NCI-H1436 (cell line): ENCODE measurements at places on chromosomes 6 and 20.

- no peak for DNase-seq
These were observed 204.7 kb downstream of the ANKRD60 start for GRCh38 chr20:58023781-58024180.

DNA sequence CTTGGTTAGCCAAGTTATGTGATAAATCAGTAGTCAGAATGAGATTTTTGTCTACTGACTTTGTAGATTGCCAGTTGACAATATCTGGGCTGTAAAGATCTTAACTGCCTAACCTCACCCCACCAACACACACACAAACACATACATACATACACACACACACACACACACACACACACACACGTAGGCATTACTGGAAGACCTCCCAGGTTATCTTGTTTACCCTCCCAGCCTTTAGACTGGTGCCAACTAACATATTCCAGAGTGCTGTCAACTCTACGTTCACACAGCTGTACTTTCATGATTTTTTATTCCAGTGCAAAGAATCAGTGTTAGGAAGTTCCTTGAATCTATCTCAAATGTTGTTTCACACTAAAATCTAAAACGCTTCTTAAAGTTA lies 38.9 kb downstream of the BMP5 start:
- DNase-seq: no peak

- no peak for DNase-seq
These were observed 153.3 kb downstream of the SCML4 start for GRCh38 chr6:107670792-107671199.

DNA sequence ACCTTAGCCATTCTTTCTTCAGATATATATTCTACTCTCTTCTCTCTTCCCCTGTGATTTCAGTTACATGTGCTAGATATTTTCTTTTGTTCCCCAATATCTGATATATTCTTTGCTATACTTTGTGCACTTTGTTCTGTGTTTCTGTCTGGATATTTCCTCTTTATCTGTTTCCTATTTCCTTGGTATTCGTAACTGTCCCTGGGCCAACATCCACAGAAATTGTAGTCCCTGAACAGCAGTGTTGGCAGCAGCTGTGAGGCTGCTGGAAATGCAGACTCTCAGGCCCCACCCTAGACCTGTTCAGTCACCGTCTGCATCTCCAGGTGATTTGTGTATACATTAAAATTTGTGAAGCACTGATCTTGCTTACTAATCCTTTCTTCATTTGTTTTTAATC lies 522.9 kb upstream of the SOX4 start:
- no peak for DNase-seq

DNA sequence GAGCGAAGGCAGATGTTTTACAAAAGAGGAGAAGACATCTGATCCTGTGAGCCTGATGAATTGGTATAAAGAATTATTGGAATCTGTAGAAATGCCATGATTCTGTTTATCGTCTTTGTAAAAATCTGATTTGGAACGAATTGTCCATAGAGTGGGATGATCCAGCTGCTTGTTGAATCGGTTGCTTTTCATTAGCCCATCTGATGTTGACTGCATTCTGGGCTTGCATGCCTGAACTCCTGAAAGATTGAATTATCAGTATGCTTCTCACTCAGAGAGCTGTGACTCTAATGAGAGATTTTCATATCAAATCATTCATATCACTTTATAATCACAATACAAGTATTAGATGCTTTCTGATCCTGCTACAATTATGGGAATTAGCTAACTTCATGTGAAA lies 100.6 kb downstream of the KLHL32 start:
- DNase-seq: no peak

DNA sequence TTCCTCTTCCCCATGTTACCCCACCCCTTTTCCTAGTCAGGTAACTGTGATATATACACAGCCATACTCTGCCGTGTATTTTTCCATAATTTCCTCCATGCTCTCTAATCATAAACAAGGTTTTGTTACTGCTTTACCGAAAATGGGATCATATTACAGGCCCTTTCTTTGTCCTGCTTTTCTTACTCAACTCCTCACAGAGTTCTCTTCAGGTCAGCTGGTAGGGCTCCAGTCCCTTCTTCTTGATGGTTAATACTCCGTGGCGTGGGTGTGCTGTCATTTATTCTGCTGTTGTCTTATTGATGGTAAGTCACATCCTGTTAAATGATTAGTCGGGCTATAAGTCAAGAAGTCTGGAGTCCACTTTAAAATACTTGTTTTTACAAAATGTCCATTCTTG lies 24.9 kb upstream of the PI16 start:
- no peak for DNase-seq

GRCh38 chr6:39192736-39193135 lies 36.5 kb downstream of the KCNK5 start:
- no peak for DNase-seq

GRCh38 chr6:1287103-1287591 lies 24.8 kb upstream of the FOXQ1 start:
- DNase-seq: no peak

- peak; percentile 11 for DNase-seq
These were observed 20.6 kb upstream of the SGK2 start for GRCh38 chr20:43537921-43538877.

- no peak for DNase-seq
These were observed 28.3 kb downstream of the PHACTR3 start for GRCh38 chr20:59632541-59633113.

DNA sequence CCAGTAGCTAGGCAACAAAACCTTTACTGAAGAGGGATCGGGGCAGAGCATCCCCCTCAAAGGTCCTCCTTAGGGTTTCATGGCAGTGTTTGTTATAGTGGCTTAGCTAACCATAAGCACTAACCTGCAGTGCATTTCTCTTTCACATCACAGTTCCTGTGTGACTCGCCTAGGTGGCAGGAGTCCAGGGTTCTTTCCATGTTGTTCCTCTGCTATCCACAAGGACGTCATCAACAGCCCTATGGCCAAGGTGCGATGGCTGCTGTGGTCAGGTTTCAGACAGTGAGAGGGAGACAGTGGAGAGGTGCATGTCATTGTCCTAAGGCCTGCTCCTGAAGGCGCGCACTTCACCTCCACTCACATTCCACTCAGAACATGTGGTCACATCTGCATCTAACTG lies 38.8 kb upstream of the FOXA2 start:
- DNase-seq: no peak

DNA sequence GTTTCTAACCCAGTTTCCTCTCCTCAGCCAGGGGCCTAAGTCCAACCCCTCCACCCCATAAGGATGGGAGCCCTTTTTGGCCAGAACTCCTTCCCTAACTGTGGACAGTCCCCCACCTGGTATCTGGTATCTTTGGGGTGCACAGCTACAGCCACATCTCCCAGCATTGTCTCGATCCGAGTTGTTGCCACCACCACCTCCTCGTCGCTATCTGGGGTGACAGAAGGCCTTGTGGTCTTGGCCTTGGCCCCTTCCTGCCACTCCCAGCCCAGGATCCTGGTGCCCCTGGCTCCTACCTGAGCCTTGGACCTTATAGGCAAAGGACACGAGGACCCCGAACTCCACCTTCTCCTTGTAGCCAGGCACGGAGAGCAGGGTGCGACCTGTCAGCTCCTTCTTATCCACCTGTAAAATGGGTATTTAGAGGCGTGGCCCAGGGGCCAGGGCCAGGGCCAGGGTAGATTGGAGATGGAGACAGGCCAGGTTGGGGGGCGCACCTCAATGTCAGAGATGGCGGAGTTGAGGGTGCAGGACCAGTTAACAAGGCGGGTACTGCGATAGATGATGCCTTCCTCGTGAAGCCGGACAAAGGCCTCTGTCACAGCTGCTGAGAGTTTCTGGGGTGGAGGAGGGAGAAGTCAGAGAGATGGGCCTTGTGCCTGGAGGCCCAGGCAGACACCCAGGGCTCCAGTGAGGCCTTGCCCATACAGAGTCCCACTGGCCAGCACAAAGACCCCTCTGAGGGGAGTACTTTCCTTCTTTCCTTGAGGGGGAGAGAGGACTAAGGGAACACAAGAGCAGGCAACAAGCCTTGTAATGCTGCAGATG lies 7.2 kb upstream of the VWA7 start:
- no peak for DNase-seq

GRCh38 chr6:118574051-118574865 lies 26.2 kb downstream of the PLN start:
- DNase-seq: no peak

- DNase-seq: no peak
These were observed 54.7 kb downstream of the CHMP4B start for GRCh38 chr20:33865761-33866370.

DNA sequence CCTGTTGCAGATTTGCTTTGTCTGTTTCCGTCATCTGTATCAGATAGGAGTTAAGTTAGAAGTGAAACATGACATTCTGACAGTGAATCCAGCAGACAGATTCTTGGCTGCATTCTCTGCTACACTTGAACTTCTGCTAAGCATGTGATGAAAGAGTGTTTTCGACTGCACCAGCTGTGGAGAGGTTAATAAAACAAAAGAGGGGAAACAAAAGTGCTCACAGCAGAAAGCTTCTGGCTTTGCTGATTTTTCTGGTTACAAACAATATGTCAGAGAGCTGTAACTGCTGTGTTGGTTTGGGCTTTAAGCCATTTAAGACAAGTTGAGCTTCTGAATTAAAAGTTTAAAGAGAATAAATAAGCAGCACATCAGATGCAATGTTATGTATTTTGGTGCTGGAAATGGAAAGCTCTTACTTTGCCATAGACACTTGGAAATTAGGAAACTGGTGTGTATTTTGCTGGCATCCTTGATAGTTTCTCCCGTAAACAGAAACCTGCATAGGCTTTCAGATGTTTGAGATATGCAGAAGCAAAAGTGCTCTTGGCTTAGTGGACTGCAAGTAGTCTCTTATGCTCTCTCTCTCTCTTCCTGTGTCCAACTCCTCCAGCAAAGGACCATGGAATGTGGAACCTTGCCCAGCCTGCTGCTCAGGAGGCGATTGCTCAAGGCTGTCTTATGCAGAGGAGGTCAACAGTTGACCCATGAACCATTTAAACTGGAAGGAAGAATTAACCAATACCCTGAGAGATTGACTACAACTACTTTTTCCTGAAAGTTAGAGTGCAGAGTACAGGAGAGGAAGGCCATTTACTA lies 104.9 kb downstream of the RPS12 start:
- DNase-seq: no peak

DNA sequence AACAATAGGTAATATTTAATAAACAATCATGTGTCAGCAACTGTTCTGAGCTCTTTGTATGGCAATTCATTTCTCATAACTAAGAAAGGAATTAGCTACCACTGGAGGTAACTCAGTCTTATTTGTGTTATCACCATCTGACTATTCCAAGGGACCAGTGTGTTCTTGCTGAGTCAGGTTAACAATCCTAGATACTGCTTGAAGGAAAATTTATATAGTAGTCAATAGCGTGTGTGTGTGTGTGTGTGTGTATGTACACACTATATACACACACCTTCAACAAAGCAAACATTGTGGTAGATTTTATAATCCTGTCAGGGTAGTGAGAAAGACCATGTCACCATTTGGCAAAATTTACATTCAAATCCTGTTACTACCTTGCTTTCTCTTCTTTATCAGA lies 45.8 kb upstream of the SMIM8 start:
- DNase-seq: no peak

DNA sequence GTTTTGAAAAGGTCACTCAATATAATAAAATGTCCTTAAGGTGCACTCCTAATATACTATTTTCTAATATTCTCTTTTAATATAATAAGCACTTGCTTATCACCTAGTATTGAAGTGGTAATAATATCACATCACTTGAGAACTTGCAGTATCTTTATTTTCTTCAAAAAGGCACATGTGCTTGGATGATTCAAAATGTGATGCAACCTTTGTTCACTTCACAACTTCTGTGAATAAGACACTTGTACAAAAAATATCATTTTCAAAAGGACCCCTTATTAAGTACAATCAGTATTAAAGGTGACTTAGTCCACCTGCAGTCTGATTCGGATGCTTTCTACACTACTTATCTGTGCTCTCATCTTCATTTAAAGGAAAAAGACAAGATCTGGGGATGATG lies 3.4 kb downstream of the PRELID3B start:
- DNase-seq: no peak

- peak; percentile 74 for DNase-seq
These were observed 126.8 kb downstream of the ALDH8A1 start for GRCh38 chr6:134822920-134823709.

DNA sequence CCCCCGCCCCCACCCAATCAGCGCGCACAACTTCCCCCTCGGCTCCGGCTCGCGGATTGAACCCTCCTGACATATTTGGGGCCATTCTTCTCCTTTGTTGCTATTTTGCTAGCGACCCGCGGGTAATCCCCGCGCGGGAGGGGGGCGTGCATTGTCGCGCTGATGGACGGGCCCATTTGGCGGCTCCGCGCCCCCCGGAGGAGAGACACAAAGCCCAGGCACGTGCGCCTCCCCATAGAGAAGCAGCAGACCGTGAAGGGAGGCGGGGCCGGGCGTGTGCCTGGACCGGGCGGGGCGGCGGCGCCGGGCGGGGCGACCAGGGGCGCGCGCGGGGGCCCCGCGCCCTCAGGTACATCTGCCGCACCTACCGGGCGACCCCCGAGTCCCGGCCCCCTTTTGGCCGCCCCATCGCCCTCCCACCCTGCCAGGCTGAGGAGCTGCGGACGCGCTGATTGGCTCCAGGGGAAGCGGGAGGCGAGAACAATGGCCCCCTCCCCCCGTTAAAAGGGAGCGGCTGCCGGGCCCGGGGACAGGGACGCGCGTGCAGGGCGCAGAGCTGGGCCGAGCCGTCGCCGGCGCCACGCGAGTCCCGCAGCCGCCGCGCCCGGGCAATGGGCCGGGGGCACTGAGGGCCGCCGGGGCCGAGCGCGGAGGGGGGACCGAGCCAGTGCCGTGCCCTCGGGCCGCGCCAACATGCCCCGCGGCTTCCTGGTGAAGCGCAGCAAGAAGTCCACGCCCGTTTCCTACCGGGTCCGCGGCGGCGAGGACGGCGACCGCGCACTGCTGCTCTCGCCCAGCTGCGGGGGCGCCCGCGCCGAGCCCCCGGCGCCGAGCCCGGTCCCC lies at the start of gene INSM1:
Gene INSM1 (plus strand): TSS at position 530 of the 843 bp plus-strand sequence. CDS start 164 bp downstream, at position 694.
- DNase-seq: peak; percentile 99

- no peak for DNase-seq
These were observed 9.0 kb downstream of the DYNLT1 start for GRCh38 chr6:158635427-158636073.

GRCh38 chr6:81088145-81088544 lies 664.3 kb downstream of the TENT5A start:
- no peak for DNase-seq

DNA sequence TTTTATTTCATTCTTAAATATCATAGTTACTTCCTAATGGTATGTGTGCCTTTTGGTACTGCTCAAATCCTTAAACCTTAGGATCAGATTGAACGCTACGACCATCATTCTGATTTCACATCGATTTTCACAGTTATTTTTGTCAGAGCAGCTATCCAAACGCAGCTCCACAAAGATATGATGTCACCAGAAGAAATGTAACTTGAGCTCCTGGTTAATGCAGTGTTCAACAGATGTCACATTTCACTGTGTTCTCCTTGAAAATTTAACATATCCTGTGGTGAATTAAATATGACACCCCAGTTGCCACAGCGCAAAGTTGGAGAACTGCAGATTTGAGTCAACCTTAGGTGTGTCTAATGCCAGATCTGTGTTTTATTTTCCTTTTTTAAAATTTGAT lies 81.4 kb downstream of the CTNNBL1 start:
- DNase-seq: no peak
